ENCODE measurements at places on chromosomes 6 and 20. TPM values are rescaled to one million over a fixed set of nuclear protein-coding genes. Genes with fewer than 3 reads are reported as not detected.

Gene SIRPD
- not detected for total RNA-seq

- DNase-seq, result peak; percentile 85
Measured at GRCh38 chr6:134774201-134774638, 175.7 kb downstream of the ALDH8A1 start.

DNA sequence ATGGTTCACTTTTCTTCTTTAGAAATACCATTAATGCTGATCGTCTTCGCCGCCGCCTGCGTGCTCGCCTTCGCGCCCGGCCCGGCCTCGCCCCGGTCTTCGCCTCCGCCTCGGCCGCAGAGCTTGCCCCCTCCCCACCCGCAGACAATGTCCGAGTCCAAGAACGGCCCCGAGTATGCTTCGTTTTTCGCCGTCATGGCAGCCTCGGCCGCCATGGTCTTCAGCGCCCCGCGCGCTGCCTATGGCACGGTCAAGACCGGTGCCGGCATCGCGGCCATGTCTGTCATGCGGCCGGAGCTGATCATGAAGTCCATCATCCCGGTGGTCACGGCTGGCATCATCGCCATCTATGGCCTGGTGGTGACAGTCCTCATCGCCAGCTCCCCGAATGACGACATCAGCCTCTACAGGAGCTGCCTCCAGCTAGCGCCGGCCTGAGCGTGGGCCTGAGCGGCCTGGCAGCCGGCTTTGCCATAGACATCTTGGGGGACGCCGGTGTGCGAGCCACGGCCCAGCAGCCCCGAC lies 4.8 kb upstream of the PRPH2 start:
- peak; percentile 16 for DNase-seq

Gene PRPH2
- 5.1 TPM for total RNA-seq

GRCh38 chr6:149049230-149049629 lies 268.3 kb upstream of the TAB2 start:
- peak; percentile 44 for DNase-seq

- DNase-seq, result no peak
Measured at GRCh38 chr6:2843138-2843740, 1.6 kb upstream of the SERPINB1 start.

Gene CST7
- not detected for total RNA-seq

GRCh38 chr20:50470264-50470858 lies 39.8 kb upstream of the PTPN1 start:
- DNase-seq, result no peak

GRCh38 chr20:47278907-47279348 lies 77.6 kb downstream of the ZMYND8 start:
- DNase-seq, result peak; percentile 69

- DNase-seq, result no peak
Measured at GRCh38 chr6:31825553-31825952, 2.0 kb upstream of the HSPA1B start.

DNA sequence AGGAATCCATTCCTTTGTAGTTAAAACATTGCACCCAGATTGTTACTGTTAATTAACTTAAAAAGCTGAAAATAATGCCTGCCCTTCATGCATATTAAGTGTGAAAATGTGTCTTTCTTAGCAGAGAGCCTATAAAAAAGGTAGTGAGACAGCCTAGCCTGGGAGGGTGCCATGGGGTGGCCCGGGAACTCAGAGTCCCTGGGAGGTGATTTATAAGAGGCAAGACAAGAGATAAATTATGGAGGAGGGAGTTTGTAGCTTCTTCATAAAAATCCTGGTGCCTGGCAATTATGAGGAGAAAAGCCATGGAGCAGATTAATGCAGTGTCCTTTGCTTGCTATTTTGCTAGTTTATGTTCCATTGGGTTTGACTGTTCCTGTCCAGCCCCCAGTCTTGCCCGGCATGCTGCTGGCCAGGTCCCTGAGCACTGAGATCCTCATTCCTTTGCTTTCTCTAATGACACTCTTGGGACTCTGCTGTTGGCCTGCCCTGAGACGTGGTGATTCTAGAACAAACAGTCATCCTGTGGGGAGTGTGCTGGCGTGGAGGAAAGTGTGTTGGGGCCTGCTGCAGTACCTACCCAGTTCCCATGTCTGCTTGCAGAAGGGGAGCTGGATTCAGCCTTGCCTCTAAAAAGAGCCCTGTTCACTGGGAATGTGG lies 4.2 kb downstream of the MLN start:
- DNase-seq, result no peak

GRCh38 chr20:38645351-38645750 lies 43.7 kb downstream of the ARHGAP40 start:
- no peak for DNase-seq

Gene TNFRSF21
- 12.6 TPM for total RNA-seq

Gene TUBB2B
- total RNA-seq, result 5.1 TPM

DNA sequence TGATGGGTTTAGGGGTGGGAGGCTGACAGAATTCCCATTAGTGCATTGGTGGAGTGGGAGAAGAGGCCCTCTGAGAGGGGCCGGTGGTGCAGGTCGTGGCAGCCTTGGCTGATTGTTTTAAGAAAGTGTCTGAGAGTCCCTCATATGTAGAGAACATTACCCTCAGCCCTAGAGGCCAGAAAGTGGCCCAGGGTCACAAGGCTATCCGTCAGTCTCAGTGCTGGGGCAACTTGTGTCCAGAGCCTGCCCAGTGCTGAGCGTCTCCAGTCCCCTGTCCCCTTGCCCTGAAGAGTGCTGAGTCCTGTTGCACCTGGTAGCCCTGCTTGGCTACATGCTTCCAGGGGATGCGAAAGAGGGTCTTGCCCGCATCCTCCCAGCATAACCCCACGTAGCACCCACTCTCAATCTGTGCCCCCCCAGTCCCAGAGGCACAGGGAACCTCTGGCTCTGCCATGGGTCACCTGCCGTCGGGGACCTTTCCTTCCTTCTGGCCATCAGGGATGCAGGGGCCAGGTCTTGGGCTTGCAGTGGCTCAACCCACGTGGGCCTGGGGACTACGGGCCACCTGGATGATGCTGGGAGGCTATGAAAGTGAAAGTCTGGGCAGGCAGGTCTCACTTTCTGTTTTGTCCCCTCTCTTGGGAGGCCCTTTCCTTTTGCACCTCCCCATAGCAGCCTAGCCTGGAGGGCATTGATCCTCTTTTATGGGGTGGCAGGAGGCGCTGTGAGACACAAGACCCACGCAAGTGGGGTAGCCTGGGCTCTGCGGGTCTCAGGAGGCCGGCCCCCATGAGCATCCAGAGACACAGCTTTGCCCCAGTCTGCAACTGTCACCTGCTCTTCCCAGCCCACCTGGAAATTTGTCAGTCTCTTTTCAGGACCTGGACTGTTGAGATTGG lies 12.2 kb downstream of the DUSP15 start:
- DNase-seq, result no peak

Gene AVP
- total RNA-seq, result not detected

Gene AKAP7
- 7.7 TPM for total RNA-seq

Gene NKAPL
- 3.3 TPM for total RNA-seq

DNA sequence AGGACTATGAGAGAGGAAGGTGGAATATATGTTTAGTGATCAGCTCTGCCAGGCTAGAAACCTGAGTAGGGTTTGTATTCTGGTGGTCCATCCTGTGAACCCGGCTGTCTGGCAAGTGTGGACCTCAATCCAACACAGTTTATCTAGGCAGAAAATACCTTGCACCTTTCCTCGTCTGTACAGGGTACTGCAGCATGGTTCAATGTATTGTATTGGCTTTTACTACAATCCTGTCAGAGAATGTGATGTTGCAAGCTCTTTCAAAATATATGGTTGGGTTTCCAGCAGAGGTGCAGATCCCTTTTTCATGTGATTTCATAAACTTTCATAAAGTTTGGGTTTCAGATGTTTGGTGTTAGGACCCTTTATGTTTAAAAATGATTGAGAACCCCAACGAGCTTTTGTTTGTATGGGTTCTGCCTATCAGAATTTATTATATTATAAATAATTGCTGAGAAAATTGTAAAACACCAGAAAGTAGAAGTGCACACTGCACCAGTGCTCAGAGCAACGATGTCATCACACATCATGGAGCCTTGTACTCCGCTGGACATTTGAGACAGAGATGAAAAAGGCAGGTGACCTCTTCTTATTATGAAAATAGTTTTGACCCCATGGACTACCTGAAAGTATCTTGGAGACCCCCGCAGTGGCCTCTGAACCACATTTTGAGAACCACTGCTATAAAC lies 106.6 kb downstream of the RTN4IP1 start:
- no peak for DNase-seq

DNA sequence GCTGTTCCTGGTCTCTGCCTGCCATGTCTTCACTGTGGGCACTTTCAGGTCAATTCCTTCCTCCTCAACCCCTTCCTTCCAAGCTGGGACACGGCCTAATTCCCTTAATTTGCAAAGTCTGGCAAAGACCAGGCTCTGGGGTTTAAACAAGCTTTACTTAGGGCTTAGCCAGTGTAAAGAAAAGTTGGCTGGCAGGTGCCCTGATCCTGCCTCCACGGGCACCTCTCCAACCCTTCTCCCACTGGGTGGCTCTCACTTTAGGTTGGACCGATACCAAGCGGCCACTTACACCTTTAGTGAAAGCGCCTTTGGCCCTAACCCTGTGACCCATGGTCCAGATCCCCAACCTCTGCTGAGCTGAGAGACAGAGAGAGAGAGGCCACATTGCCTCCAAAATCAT lies 13.7 kb upstream of the MLN start:
- no peak for DNase-seq

DNA sequence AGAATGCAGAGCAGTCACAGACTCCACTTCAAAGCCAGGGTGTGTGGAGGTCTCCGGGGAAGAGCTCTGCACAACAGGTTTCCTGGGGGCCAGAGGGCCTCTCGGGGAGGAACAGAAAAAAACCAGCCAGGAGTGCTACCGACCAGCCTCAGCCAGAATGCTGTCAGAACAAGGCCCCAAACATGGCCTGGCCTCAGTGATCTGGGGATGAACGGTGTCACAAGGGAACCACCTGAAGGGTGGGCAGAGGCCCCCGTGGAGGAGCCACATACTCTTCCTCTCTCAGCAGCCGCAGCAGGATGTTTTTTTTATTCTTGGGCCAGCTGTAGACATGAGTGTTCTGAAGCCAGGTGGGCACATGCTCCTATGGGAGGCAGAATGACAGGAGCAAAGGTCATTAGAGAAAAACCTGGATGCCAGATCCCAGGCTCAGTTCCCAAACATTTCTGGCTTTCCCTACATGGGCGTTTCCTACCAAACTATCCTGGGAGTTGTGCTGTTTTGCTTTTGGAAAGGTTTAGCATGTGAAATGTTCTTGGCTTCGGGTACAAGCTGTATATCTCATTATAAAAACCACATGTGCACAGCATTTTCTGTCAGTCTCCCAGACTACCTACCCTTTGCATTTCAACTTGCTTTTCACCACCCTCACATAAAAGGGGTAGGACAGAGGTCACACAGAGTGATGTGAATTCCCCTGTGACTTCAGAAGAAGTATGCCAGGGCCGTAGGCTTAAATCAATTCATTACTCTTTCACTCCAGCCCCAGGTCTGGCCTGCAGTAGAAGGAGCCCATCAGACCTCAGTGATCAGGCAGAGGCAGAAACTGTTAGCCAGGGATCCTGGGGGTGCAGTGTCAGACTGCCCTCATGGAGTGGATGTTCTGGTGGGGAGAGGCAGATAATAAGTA lies 46.2 kb downstream of the TRAF3IP2 start:
- peak; percentile 93 for DNase-seq

GRCh38 chr6:4378319-4378996 lies 243.1 kb upstream of the ECI2 start:
- no peak for DNase-seq

Gene PLN
- 2.0 TPM for total RNA-seq

- DNase-seq, result no peak
Measured at GRCh38 chr20:47362361-47363219, 6.1 kb upstream of the ZMYND8 start.

Gene SALL4
- total RNA-seq, result 0.51 TPM

DNA sequence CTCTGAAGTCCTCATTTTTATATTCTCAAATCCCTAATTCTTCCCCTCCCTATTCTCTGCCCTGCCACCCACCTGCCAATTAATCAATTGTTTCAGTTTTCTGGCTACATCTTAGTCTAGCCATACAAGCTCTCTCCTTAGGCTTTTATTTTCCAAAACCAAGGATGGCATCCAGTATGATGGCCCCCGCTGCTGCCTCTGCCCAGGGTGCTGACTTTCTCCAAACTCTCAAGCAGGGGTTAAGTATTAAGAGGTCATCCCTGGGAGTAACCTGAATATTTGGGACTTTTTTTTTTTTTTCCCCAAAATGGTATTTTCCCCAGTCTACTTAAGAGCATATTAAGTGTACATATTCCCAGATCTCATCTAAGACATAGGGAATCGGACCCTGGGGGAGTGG lies 183.8 kb downstream of the DHX35 start:
- no peak for DNase-seq

GRCh38 chr20:32155017-32155981 lies 45.8 kb downstream of the TM9SF4 start:
- DNase-seq, result peak; percentile 81

GRCh38 chr6:16741112-16742016 lies 19.9 kb downstream of the ATXN1 start:
- peak; percentile 90 for DNase-seq

- no peak for DNase-seq
Measured at GRCh38 chr20:634148-634925, 18.7 kb downstream of the SRXN1 start.

DNA sequence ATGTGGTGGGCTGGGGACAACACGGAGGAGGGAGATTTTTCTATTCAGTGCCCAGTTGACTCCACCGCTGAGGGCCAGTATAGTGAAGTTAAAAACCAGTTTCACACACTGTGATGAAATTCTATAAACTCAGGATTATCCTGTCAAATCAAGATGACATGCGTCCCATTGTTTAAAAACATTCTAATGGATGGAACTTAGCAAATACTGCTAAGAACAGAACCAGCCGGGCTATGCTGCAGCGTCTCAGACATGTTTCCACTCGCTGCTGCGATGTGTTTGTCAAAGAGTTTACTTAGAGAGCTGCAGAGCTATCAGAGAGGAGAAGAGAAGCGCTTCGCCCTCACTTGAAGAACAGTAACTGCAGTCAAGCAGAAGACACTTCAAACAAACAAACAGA lies 212.6 kb upstream of the FOXQ1 start:
- DNase-seq, result no peak

DNA sequence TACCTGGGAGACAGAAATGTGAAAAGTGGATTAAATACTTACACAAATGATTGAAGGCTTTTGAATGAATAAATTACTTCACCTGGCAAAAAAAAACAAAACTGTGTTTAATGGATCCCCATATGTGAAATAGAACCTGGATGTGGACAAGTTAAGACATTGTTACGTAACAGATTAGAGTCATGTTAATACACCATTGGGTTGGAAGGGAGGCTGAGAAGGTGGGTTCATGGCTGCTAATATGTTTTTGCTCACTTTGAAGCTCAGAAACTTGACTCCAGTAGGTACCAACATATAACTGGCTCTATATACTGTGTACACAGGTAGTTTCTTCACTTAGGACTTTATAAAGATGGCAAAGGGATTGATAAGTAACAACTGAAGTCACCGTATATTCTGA lies 21.4 kb upstream of the TENT5A start:
- no peak for DNase-seq

GRCh38 chr20:45822857-45823256 lies 4.3 kb downstream of the TNNC2 start:
- DNase-seq, result peak; percentile 26

Gene STX11
- 0.26 TPM for total RNA-seq

Gene HLA-DPB1
- 5.4 TPM for total RNA-seq

Gene XKR7
- not detected for total RNA-seq

Gene MTFR2
- 0.26 TPM for total RNA-seq
